ENCODE measurements at places on chromosomes 5 and 9. TPM values are rescaled to one million over a fixed set of nuclear protein-coding genes. Genes with fewer than 3 reads are reported as not detected.

DNA sequence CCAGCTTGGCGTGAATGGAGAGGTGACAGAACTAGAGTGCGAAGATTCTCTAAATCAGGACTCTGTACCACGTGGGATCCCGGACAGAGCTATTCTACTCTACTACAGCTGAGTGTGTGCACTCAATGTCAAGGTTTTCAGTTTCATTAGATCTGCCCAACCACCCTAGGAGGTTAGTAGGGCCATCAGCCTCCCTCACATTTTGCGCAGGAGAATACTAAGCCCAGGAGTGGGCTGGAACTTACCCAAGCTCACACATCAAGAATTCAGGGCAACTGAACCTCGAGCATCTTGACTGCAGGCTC lies 68.3 kb upstream of the TBC1D2 start:
- DNase-seq, result no peak

DNA sequence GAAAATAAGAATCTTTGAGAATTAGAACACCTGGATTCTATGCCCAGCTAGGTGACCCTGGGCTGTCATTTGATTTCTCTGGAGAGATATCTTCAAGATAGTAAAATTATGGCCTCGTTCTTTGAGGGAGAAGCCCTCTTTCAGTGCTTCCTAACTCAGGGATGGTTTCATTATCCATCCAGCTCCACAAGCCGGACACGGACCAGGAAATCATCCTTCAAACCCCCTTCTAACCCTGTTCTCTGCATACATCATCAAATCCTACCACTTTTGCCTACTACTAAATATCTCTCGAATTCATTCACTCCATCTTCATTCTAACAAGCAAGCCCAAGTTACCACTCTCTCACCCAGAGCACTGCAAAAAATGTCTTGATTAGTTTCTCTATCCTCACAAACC lies 57.2 kb downstream of the MAPKAP1 start:
- no peak for DNase-seq

Gene STING1
- total RNA-seq, result 79.1 TPM

Gene ARHGEF28
- 20.1 TPM for total RNA-seq

DNA sequence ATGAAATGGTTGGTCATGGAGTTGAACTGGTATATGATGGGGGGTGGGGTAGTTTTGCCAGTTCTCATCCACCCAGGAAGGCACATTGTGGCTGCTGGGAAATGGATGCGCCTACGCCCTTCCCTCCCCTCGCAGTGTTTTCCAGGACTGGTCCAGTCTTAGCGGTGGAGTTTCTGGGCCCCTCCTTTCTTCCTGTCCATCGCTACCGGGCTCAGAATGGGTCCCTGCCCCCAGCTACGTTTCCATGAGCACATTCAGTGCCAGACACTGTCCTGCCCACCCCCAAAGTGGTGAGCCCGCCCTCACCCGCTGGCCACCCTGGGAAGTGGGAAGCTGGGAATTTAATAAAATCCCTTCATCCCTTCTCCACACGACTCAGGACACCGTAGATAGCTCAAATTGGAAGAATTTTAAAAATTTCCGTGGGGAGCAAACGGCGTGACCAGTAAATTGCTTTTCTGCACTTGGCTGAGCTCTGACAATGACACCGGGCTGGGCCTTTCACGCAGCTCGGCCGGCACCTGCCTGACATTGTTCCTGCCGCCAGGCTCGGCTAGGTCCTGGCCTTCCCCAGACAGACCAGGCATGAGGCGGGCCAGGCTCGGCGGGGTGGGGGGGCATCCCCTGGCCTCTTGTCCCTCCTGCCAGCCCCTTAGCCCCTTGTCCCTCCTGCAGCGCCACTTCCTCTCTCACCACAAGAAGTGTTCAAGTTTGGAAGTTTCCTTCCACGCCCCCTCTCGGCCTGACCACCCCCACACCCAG lies 3.6 kb downstream of the FGF18 start:
- no peak for DNase-seq

GRCh38 chr5:96091874-96092273 lies 130.2 kb upstream of the ELL2 start:
- DNase-seq, result no peak

GRCh38 chr5:175464074-175464941 lies 14.1 kb upstream of the SFXN1 start:
- peak; percentile 59 for DNase-seq

DNA sequence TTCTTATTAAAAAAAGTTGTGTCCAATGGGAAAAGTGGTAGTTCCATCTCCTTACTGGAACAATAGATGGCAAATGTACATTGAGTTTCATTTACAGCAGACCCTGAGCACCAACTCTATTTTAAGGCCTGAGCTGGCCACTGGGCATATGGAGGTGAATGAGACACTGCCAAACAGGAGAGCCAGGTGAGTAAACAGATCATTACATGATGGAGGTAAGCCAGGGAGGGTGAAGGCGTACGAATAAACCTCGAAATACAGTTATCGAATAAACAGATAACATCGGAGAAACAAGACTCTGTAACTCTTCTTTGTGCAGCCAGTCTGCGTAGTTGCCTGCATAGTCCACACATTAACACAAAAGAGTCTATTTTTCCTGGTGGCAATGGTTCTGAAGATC lies 446.4 kb upstream of the KLF4 start:
- DNase-seq, result no peak

Gene LCN15
- total RNA-seq, result not detected

Gene TMC1
- total RNA-seq, result 0.40 TPM

- no peak for DNase-seq
Observed at GRCh38 chr9:126671381-126671831, 57.7 kb downstream of the LMX1B start.
